AG04450 (cell line): ENCODE measurements at places on chromosomes 1 and 21. TPM values are rescaled to one million over a fixed set of nuclear protein-coding genes. Genes with fewer than 3 reads are reported as not detected.

GRCh38 chr1:54714881-54715492 lies 674 bp upstream of the TTC4 start:
- DNase-seq = no peak

Gene CDC42
- 345 and 400 TPM in 2 replicates for polyA plus RNA-seq

- DNase-seq = peak; percentile 30
Observed at GRCh38 chr1:9816199-9816598, 7.6 kb downstream of the CLSTN1 start.

GRCh38 chr1:152309955-152310354 lies 15.1 kb downstream of the FLG start:
- no peak for DNase-seq

GRCh38 chr1:247440001-247440620 lies 17.8 kb downstream of the OR2B11 start:
- no peak for DNase-seq

DNA sequence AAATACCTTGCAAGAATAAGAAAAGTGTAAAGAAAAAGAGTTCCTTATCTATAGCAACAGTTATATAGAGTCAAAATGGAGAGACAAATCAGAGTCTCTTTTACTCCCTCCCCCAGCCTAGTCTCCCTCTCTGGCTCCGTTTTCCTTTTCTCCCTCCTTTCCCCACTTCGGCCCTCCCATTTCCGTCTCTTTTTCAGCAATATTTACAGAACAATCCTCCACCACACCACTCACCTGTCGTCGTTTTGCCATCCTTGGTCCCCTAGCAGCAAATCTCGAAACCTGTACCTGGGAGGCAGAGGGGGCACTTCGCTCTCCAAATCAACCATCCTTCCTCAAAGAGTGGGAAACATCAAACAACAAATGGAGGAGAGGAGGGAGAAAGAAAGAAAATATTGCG lies 259 bp downstream of the KCNT2 start:
- DNase-seq = no peak

Gene COL6A1
- polyA plus RNA-seq = 493 and 591 TPM in 2 replicates

GRCh38 chr1:222697203-222697602 lies 15.1 kb downstream of the AIDA start:
- no peak for DNase-seq

Gene ACKR1
- polyA plus RNA-seq = not detected in 2 replicates

Gene THEM5
- polyA plus RNA-seq = not detected in 2 replicates

Gene PRRX1
- polyA plus RNA-seq = 88.4 and 107 TPM in 2 replicates

Gene CD1E
- not detected in 2 replicates for polyA plus RNA-seq

DNA sequence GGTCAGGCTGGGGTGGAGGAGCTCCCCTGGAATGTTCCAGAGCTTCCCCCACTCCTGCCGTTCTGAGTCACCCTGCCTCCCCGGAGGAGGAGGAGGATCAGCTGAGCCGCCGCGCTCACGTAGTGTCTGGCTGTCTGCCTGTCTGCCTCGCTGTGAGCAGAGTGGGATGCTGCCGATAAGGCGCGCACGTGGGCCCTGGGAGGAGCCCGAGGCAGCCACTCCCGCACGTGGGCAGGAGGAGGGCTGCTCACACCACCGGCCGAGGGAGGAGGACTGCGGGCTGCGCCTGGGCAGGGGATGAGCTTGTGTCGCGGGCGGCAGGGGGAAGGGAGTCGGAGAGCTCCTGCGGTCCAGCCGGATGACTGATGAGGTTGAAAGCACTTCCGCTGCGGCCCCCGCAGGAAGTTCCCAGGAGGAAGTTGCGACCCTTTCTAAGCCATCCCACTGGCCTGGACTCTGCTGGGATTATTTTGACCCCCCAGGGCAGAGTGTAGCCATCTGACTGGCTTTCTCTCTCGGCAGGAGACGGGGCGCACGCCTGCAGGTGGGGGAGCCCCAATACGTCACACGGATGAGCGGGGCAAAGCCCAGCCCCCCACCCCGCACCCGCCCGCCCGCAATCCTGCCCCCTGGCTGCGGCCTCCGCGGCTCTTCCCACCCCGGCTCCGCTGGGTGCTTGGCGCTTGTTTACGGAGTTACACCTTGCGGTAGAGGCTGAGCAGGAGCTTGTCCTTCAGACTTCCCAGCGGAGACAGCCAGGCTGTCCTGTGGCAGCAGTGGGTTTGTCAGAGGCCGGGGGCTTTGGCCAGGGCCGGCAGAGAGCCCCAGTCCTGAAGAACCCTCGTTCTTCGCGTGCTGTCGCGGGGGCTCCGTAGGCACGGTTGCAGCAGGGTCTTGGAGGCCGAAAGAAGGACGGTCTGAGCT lies 9.8 kb downstream of the PDXK start:
- DNase-seq = peak; percentile 97

- DNase-seq = no peak
Observed at GRCh38 chr1:221085701-221086375, 206.6 kb downstream of the HLX start.

GRCh38 chr21:36724660-36725059 lies 25.7 kb downstream of the SIM2 start:
- no peak for DNase-seq

DNA sequence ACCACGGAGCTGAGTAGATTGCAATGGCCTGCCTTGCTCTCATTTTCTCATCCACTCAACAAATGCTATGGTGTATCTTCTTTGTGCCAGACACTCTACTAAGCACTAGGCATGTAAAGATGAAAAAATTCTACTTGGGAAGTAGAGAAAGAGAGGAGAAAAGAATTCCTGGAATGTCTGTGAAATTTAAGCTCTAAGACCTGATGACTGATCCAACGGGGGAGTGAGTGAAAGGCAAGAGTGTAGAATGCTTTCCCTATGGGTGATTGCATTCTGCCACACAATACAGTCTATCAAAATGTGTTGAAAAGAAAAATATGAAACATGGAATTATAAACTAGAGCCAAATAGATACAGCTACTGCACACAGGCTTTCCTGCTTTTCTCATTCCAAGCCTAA lies 82.3 kb downstream of the CYYR1 start:
- DNase-seq = no peak

DNA sequence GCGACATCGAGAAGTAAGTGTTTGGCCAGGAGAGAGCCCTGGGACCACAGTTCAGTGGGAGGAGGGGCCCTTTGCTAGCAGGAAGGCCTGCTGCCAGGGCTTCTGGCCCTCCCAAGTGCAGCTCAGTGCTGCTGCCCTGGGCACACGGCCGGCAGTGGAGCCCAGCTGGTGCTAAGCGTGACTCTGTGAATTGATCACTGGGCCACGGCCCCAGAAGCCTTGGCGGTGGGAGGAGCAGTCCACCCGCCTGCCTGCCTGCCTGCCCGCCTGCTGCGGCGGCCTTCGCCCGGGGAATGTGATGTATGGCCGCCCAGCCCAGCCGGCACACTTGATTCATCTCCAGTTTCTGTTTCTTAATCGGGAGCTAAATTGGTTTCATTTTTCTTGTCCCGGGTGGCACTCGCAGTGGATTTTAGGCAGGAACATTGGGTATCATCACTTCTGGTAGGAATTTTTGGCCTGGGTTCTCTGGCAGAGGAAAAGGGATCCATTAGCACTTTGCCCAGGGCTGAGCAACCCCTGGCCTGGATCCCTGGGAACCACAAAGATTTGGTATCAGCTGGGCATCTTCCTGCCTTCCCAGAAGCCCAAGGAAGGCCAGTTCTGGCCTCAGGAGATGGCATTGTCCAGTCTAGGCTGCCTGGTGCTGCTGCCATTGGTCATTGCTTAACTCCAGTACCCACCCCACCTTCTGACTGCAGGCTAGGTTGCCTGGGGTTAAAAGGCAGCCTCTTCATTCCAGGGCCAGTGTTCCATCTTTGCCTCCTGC lies 28.6 kb downstream of the TMEM53 start:
- DNase-seq = no peak

DNA sequence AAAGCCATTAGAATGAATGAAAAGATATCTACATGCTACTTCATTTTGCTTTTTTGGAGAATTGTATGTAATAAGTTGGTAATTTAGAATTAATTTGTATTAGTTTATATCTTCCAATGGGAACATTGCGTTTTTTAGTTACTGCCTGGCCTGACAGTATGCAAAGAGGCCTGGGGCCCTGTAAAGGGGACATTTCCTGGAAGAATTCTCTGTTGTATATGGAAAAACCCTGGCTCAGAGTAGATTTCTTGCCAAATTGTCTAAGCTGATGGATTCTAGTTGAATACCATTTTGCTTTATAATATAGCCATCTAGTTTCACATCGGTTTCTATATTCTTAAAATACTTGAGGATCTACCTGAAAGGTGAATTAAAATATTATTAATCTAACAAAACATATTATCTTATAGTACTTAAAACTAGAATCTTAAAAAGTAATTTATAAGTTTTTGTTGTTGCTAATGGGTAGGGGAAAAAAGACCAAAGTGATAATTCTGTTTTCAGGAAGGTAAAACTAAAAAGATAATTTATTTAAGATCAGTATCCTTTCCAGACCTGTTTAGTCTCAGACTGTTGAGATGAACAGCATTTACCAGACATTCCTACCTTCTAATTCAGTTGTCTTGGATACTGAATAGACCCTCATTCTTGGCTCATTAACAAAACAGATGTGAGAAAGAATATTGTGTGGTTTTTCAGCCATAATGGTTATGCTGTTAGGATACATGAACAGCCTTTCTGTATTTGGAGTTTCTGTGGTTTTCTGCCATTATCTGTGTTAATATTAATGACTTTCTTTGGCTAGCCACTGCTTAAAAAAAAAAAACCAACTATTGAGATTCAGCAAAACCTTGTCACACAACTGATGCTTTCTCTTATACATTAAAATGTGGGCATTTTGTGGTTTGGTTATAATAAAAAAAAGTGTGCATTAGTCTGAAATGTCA lies 4.8 kb downstream of the AGO3 start:
- no peak for DNase-seq

Gene REN
- 0.72 and 0.94 TPM in 2 replicates for polyA plus RNA-seq

GRCh38 chr1:53681977-53682685 lies 56.8 kb downstream of the GLIS1 start:
- DNase-seq = no peak

DNA sequence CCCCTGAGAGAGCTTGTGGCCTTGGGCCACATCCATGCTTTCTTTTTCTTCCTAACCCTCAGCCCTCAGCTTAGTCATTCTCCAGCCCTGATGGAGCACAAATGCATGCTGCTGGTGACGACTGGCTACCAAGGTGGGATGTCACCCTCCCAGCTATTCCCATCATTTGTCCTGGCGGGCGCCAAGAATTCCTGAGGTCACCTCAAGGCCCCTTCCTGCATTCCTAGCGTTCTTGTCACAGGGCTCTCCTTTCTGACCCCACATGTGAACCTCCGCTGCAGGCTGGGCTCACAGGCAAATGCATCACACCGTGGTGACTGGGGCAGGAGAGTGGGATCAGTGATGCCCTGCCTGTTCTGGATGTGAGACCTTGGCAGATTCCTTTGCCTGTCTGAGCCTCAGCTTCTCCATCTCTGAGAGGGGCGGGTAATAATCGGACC lies 53.4 kb upstream of the IFFO2 start:
- DNase-seq = peak; percentile 55

GRCh38 chr1:78254517-78254916 lies 208.8 kb downstream of the GIPC2 start:
- DNase-seq = no peak

Gene DCDC2B
- not detected in 2 replicates for polyA plus RNA-seq

DNA sequence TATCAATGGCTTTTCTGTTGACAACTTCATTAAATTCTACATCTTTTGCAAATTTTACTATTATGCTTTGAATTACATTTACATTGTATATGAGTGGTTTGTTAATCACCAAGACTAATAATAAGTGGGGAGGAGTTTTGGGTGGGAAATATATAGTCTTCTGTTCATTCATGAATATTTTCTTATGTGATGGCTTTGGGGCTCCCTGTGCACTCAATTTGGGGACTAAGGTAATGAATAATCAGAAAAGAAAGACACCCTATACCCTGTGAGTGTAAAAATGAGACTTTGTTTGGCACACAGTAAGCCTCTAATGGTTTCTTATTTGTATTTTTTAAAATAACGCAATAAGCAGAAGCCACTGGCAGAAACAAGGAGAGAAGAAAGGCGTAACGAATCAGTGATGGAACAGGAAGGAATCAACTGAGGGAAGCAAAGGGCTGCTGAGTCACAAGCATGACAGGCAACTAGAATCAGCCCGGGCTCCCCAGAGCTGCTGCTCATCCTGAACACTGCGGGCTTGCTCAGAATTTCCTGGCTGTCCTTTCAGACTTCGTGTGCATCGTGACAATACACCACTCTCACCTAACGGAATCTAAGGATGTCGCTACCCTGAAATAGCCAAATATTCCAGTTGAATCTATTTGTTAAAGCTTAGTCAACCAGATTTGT lies 20.8 kb upstream of the RGS2 start:
- DNase-seq = no peak

Gene NID1
- polyA plus RNA-seq = 129 and 137 TPM in 2 replicates

DNA sequence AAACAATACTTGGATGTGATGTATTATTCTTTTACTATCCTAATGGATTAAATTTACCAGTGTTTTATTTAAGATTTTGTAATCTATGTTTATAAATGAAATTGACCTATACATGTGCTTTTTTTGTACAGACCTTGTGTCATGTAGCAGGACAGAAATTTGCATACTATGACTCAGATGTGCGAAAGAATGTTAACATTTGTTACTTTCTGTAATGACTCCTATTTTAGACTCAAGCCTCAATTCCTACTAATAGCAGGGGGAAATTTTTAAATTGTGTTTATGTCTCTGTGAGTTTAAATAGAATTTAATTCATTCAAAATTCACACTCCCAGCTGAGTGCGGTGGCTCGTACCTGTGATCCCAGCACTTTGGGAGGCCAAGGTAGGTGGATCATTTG lies 21.8 kb upstream of the RIMKLA start:
- no peak for DNase-seq

Gene SLC9A1
- 10.8 and 16.4 TPM in 2 replicates for polyA plus RNA-seq

GRCh38 chr21:44532712-44533111 lies 7.3 kb downstream of the KRTAP10-1 start:
- DNase-seq = no peak

Gene SRM
- polyA plus RNA-seq = 41.4 and 63.8 TPM in 2 replicates

GRCh38 chr1:224266105-224266914 lies 63.7 kb downstream of the NVL start:
- no peak for DNase-seq

Gene FLG2
- not detected in 2 replicates for polyA plus RNA-seq

DNA sequence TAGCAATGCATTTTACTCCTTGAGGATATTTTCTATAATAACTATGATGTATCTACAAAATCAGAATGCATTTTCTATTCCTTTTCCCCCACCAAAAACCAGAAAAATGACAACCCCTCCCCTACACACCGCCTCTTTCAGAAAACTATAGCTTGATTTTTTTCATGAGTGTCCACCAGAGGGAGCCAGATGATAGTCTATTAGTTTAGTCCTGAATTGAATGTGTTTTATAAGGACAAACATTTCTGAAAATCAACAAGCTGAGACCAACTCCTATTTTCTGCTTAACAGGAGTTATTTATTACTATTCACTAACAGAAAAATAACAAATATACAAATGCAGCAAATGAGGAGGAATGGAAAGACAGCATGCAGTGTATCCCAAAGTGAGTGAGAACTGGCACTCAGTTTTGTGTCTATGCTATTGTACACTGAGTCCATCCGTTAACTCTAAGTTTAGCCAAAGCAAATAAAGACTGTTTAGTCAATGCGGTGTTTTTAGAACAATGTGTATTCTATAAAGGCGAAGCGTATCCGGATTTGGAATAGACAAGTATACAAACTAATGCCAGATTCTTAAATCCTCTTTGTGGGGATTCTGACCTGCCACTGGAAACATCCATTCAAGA lies 182.6 kb downstream of the VAV3 start:
- peak; percentile 18 for DNase-seq

GRCh38 chr1:153842006-153842471 lies 66.8 kb downstream of the SLC27A3 start:
- no peak for DNase-seq
